EH (cell line): ENCODE measurements at places on chromosomes 12 and 14.

GRCh38 chr12:49097381-49097780 lies 2.8 kb upstream of the DHH start:
- no peak for DNase-seq

DNA sequence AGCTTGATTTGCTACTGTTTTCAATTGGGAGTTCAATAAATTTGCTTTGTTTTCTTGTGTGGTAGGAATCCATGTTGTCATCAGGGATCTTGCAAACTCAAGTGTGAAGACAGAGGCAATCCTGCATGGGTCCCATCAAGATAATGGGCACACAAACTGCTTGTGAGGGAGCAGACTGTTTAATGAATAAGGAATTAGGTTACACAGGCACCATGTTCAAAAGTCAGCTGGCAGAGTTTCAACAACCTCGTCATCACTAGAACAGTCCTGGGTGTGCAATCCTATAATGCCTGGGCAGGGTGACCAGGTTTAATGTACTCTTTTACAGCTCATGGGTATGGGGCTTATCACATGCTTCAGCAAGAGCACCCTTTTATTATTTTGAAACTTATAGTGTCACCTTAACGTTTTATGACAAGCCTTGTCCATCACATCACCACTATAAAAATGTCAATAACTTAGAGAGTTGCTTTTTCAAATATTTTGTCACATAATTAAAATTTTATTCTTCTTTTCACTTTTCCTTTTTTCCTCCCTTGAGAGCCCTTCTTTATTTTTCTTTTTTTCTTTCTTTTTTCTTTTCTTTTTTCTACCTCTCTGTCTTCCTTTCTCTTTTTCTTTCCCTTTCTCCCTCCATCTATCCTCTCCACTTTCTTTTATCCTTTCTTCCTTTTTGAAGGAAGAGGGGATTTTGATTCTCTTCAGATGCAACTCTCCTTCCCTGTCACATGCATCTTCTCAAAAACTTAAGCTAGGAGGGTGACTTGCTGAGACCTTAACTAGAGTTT lies 252.2 kb upstream of the ATP2B1 start:
- peak; percentile 25 for DNase-seq

DNA sequence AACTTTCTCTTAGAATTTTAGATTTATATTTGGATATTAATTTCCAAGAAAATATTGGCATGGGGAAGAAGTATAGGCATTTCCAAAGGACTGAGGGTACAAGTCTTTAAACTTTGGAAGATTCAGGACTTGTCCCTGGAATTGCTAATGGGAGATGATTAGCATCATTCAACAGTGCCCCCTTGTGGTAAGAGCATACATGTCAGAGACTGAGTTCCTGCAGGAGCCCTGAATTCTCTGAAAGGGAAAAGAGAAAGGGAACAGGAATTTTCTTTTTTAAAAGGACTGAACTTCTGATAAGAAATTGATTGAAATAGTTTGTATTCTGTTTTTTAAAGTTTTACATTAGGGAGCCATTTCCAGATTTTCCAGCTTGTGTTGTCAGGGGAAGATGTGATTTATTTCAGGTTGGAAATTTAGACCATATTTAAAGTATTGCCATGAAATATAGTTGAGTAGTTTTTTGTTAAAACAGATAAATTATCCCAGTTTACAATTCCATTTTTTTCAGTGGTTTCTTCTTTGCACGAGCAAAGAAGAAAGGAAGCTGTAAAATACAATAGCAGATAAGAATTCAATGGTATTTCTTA lies 44.0 kb upstream of the REP15 start:
- DNase-seq = peak; percentile 81

DNA sequence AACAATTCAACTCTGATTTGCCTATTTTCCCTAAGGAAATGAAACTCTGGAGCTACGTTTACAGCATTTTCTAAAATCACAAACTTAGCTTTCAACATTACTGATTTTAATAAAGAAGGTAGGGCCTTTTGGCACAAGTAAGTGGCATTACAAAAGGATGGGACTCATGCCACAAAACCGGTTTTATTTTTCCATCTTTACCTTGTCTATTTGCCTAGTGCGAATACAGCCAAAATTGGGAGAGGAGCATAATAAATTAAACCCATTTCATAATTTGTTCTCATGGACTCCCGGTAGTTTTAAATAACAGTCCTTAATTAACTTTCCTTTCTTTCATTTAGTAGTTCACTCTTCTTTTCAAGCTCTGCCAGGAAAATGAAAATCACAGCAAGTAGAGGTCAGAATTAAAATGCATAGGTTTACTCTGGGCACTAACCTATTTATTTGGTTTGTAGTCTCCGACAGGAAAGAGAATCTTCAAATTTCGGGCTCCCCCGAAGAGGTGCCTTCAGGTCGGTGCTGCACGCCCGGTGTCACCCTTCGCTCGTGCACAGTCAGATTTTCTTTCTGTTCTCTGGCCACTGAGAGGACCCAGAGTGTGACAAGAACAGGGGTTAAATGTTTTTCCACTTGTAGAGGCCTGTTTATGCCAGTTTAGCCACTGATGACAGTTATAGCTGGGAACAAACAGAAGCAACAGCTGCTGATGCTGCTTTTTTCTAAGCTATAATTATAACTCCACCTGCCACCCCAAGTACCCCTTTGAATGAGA lies at the start of gene BEST3:
TSS of gene BEST3 (minus strand) at position 535 of the 772 bp plus-strand sequence. CDS start 1,505 bp downstream, outside the sequence.
- DNase-seq = no peak

DNA sequence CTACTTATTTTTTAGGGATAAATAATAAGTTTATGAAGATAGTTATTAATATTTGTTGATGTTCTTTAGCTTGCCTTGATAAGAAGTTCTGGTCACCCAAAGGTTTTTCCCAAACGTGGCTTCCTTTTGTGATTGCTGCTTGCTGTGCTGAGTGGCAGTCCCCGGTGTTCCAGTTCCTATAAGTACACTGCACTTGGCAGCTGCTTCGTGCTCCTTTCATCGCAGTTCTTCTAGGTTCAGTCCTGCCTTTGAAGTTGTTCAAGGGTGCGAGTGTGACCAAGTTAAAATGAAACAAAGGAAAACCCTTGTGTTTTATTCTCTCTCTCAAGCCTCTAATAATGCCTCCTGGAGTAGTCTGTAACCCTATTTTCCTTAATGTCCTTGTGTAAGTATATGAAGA lies 128.5 kb upstream of the ATF1 start:
- no peak for DNase-seq
